Stimulated activated CD4-positive, alpha-beta T cell treated with anti-CD3 and anti-CD28 coated beads, TNF-alpha, amount 100 ng/mL, for 48 hours (primary cell): ENCODE measurements at places on chromosomes 5 and 9.

GRCh38 chr5:150064681-150065220 lies 21.6 kb downstream of the CSF1R start:
- DNase-seq: no peak

GRCh38 chr5:179836225-179837019 lies 15.7 kb downstream of the SQSTM1 start:
- peak; percentile 26 for DNase-seq

DNA sequence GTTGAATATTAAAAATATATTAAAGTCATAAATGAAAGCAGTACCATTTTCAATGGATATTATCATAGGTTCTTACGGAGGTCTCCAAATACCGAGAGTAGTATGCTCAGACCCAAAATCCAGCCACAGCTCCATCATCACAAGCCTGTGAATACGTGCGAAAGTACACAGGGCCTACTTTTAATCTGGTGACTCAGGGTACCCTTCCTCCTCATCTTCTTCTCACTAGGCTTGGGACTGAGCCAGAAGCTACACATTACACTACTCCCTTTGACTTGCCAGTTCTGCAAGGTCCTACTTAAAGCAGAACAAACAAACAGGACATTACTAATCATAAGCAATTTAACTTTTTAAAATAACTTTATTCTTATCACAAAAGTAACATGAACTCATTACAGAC lies 7.6 kb upstream of the RIC1 start:
- DNase-seq: no peak

DNA sequence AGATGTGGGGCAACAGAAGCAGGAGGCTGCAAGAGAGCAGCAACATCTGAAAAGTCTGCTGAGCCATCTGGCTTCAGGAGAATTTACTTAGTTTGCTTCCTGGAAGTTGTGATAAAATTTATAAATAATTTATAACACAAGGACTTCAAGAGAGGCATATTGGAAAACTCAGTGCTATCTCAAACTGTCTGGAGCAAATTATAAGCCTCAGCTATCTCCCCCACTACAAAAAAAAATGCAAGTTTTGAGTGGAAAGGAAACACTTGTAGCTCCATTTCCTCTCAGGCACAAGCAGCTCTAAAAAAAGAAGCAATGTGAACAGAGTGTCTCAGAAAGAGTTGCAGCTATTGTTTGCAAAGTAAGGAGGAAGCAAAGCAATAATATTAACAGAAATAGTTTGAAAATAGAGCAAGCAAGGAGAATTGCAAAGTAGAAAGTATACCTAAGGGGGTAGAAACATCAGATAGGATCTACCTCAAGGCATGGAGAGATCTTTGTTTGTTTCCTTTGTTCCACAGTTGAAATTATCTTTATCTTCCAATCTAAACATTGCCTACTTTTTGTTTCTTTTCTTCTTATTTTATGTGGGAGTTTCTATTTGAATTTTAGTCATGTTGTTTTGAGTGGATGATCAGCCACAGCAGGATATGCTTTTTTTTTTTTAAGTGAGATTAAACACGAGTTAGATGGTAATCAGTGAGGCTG lies 55.9 kb upstream of the IL6ST start:
- DNase-seq: no peak

DNA sequence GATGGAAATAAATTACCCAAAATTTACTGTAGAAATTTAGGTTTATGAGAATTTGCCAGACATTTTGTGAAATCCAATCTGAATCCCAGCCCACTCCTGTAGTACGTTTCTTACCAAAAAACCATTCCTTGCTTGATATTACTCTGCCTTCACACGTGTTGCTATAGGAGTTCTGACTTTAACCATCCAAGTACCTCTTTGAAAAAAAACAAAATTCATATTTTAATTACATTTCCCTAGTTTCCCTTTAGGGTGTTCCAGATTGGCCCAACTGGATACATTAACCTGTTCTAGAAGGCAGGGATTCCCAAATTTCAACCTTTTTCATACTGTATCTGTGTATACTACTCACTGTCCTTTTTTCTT lies 1.4 kb upstream of the PJA2 start:
- no peak for DNase-seq

DNA sequence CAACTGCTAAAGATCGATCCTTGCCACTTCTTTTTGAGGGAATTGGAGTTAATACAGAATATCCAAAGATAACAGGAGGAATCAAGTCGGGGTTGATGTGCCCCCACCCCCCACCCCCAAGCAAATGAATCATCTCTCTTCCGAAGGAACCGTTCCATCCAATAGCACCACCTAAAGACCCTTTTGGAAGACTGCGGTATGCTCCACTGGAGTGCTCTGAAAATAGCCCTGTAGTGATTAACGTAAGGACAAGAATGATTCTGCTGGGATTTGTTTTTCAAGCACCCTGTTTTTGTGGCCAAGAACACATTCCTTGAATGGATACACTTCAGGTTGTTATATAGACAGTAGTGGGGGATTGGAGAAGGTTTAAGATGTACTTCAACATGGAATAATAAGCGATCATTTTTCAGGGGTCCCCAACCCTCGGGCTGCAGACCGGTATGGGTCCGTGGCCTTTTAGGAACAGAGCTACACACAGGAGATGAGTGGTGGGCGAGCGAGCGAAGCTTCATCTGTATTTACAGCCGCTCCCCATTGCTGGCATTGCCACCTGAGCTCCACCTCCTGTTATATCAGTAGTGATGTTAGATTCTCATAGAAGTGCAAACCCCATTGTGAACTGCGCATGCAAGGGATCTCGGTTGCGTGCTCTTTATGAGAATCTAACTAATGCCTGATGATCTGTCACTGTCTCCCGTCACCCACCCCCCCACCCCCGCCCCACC lies 44.5 kb upstream of the TMEM252 start:
- no peak for DNase-seq

DNA sequence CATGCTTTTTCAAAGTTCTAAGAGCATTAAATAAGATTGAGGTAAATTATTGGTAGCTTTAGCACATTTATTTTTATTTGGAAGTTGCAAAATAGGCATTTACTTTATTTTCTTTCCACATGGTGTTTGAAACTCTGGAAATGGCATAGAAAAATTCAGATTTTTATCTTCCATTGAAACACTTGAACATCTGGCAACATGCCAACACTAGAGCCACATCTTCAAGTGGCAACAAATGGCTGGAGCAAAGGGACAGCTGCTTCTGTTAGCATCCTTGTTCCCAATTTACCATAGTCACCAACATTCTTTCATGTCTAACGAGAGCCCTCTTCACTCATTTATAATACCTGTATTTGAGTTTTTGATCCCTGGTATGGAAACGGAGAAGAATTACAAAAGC lies 539.9 kb downstream of the ZNF608 start:
- DNase-seq: no peak

- DNase-seq: no peak
Measured at GRCh38 chr9:37034938-37035647, 1.0 kb upstream of the PAX5 start.

DNA sequence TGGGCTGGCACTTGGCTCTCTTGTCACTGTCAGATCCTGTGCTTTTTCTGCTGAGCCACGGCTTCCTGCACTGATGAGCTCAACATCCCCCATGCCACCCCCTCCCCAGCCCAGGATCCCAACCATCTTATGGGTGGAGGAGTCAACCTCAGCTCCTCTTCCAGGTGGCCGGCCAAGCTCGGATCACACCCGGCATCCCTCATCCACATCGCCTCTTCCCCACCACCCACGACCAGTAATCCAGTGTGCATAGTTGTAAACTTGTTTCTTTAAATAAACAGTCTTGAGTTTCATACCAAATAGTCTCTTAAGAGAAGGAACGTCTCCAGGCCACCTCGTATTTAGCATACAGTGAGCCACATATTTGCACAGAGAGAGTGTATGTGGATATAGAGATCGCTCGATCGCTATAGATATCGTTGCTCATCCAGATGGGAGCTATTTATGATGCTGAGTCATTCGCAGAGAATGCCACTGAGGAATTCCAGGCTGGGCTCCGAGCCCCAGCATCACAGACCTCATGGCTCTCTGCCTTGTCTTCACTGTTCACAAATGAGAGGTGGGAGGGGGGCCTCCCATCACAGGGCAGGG lies 61.8 kb upstream of the CPLX2 start:
- no peak for DNase-seq

DNA sequence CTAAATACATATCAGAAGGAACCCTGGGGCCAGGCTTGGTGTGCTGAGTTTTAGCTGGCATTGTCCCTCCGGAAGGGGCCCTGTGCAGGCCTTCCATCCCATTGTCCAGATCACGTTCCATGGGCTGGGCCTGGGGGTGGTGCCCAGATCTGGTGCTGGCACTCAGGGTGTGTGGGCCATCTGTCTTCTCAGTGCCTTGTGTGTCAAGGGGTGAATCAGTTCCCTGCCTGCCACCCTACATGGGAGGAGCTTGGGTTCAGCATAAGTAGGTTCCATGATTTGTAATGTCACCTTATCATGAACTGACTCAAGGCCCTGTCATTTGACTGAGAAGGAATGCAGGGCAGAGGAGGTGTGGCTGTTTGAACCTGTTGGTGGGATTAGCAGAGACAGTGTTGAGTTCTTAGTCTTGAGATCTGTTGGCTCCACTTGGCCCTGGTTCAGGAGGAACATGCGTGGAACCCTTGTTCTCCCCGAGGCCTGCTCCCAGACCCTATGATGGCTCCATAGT lies 176.8 kb downstream of the MACROH2A1 start:
- DNase-seq: no peak

GRCh38 chr5:119332978-119333401 lies 22.8 kb upstream of the TNFAIP8 start:
- DNase-seq: no peak

DNA sequence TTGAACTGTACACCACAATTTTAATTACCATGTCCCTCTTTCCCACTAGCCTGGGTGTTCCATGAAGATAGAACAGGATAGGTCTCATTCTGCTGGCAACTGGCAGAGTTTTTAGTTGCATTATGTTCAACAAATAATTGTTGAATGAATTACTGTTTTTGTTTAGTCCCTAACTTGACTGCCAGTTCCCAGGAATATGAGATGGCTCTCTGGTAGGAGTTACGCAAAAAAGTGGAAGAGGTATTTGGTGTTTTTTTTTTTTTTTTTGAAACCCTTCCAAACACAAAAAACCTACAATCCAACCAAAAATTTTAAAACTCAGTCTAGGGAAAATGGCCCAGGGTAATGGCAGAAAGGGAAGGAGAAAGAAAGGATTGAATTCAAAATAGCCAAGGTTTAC lies 153.6 kb downstream of the GNAQ start:
- DNase-seq: no peak

- DNase-seq: no peak
Measured at GRCh38 chr5:151904909-151905308, 19.7 kb downstream of the GLRA1 start.

GRCh38 chr9:134365791-134366222 lies 39.6 kb downstream of the RXRA start:
- DNase-seq: no peak

DNA sequence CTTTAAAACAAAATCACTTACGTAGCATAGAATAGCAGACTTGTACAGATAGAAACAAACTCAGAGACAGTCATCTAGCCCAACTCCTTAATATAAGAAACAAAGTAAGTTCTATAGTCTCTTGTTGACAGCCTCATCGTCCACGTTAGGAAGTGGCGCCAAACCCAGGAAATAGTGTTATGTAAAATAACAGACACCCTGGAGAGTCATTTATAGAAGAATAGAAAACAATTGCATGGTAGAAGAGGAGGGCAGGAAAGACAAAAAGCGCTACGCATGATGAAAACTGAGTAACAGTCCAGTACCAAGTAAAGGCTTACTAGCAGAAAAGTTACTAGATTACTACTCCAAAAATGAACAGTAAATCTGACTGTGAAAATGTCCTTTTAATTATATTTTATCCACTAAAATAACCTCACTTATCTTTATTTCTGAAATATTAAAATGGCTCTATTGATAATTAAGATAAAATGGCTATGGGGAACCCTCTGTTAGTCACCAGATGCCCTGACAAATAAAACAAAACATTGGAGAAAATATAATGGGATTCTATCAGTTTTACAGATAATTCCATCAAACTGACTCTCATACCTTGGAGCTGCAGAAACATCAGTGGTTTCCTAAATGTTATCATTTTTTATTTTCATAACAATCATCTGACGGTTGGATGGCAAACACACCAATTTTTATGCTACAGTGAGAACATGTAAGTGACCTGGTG lies 434.0 kb upstream of the C9orf72 start:
- no peak for DNase-seq

GRCh38 chr9:20353931-20354652 lies 268.2 kb downstream of the MLLT3 start:
- DNase-seq: no peak

DNA sequence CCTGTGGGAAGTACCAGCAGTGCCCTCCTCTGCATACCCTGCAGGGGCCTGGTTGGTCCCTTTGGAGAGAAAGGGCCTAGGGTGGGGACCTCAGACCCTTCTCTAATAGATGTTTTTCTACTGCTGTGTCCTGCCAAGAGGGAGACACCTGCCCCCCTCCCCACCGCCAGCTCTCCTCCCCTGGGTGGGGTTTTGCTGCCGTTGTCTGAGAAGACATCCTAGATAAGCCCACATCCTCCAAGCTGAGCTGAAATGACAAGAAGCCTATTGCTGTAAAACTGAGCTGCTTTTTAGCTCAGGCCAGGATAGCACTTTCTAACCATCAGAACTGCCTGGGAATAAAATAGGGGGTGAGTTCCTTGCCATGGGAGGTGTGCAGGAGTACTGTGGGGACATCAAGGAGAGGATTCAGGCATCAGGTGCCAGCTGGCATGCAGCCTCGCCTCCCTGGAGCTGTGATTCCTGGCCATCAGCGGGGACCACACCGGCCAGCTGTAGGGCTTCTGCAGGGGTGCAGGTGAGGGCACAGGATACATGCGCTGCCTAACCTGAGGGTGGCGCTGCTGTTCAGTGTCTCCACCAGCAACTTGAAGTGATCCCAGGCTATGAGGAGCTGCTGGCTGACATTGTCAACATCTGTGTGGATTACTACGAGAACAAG lies 37.9 kb downstream of the CYFIP2 start:
- DNase-seq: peak; percentile 35

GRCh38 chr5:36150676-36151433 lies 832 bp downstream of the LMBRD2 start:
- peak; percentile 28 for DNase-seq
